ENCODE measurements at places on chromosomes 3 and 15.

- H3K4me3 ChIP-seq = no peak overlapping the region
- H3K27me3 ChIP-seq = peaks cover 14% of the 10 kb centered on the region
- no peak for DNase-seq
- H3K36me3 ChIP-seq = no peaks in the 10 kb centered on the region
These were observed 15.2 kb downstream of the PLA2G4F start for GRCh38 chr15:42141246-42141645.

DNA sequence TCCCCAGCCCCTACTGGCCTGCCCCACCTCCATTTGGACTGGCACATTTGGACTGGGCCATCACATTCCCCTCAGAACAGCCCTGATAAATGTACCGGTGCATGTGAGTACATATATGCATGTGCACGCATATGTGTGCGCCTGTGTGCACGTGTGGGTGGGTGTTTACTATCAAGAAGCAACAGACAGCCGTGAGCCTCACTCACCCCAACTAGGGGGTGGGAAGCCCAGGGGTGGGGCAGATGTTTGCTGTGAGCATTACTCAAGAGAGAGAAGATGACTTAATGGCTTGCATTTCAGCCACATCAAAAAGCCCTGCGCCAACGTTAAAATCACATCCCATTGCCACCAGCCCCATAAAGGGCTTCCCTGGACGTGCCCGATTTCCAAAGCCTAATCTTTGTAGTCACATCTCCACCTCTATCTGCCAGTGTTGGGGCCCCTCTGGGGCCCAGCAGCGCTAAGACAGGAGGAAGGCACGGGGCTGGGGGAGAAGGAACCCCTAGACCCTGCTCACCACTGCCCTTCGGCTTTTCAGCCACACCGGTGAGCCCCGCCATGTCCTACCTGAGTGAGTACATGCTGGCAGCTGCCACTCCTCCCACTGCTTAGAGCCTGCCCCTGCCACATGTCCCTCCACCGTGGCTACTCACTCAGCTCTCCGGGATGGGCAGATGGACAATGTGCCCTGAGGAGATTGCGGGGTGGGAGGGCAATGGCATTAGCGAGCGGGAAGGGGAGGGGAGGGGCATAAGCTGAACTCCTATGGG lies 10.9 kb downstream of the ITIH3 start:
- H3K27me3 ChIP-seq = no peaks in the 10 kb centered on the region
- no peak overlapping the region for H3K4me3 ChIP-seq
- H3K36me3 ChIP-seq = no peaks in the 10 kb centered on the region
- H3K27ac ChIP-seq = no peak overlapping the region
- DNase-seq = no peak

- no peak overlapping the region for H3K4me3 ChIP-seq
- no peak for DNase-seq
- no peaks in the 10 kb centered on the region for H3K27me3 ChIP-seq
- peaks cover 35% of the 10 kb centered on the region for H3K4me1 ChIP-seq
These were observed 525.4 kb downstream of the NAALADL2 start for GRCh38 chr3:175384569-175384968.

GRCh38 chr15:80234883-80235282 lies 17.1 kb downstream of the CTXND1 start:
- DNase-seq = peak; percentile 59
- peaks cover 6% of the 10 kb centered on the region for H3K27me3 ChIP-seq
- no peak overlapping the region for H3K27ac ChIP-seq
- no peaks in the 10 kb centered on the region for H3K36me3 ChIP-seq

DNA sequence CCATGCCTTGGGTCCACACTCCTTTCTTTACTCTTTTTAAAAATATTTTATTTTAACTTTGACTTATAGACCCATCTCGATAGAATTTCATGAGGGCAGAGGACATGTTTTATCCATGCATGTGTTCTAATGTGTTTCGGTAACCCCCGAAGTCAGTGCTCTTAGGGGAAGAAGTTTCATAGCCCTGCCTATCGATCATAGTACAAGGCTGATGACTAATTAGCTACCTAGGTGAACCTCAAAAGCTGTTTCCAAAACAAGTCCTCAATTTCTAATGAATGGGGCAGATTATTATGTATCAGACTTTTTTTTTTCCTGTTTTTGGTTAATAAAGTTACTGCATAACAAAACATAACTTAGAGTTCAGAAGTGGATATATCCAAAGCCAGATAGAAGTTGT lies 82.0 kb downstream of the MBNL1 start:
- H3K4me3 ChIP-seq = no peak overlapping the region
- DNase-seq = no peak
- peaks cover 53% of the 10 kb centered on the region for H3K4me1 ChIP-seq
- H3K36me3 ChIP-seq = peaks cover 8% of the 10 kb centered on the region
- H3K27me3 ChIP-seq = no peaks in the 10 kb centered on the region

- no peak overlapping the region for H3K4me3 ChIP-seq
- H3K27me3 ChIP-seq = no peaks in the 10 kb centered on the region
- no peaks in the 10 kb centered on the region for H3K36me3 ChIP-seq
- DNase-seq = peak; percentile 5
- no peak overlapping the region for H3K27ac ChIP-seq
- H3K4me1 ChIP-seq = 0 out of 2 replicates have a peak, but pooled peaks cover 2% of the 10 kb centered on the region
These were observed 348.2 kb downstream of the NAALADL2 start for GRCh38 chr3:175207361-175207760.

DNA sequence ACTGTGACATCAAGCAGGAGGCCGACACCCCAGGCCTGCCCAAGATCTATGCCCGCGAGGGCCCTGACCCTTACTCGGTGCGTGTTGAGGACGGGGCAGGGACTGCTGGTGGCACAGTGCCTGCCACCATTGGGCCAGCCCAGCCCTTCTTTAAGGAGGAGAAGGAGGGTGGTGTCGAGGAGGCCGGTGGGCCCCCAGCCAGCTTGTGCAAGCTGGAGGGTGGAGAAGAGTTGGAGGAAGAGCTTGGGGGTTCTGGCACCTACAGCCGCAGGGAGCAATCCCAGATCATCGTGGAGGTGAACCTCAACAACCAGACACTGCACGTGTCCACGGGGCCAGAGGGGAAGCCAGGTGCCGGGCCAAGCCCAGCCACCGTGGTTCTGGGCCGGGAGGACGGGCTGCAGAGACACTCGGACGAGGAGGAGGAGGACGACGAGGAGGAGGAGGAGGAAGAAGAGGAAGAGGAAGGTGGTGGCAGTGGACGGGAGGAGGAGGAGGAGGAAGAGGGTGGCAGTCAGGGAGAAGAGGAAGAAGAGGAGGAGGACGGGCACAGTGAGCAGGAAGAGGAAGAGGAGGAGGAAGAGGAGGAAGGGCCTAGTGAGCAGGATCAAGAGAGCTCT lies 5.4 kb downstream of the ZBTB47 start:
- H3K27me3 ChIP-seq = no peaks in the 10 kb centered on the region
- no peaks in the 10 kb centered on the region for H3K36me3 ChIP-seq

DNA sequence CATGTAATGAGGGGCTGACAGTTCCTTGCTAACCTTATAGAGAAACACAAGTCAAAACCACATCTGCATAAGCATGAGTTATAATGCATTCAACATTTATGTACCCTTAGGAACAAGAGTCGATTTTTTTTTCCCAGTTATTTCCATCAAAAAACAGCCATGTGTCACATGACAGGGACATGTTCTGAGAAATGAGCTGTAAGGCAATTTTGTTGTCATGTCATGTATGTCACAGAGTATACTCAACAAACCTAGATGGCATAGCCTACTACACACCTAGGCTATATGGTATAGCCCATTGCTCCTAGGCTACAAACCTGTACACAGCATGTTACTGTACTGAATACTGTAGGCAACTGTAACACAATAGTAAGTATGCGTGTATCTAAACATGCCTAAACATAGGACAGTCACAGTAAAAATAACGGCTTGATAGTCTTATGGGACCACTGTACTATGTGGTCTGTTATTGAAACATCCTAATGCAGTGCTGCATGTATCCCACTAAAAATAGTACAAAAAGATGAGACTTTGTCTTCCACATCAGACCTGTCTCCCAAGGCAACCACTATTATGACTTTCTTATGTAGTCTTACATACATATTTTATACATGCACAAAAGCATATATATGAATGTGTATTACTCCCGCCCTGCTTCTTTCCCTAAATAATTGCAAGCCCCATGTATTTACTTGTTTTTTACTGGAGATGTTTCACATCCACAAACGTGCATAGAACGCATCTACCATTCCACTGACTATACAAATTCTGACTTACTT lies 34.9 kb downstream of the LINS1 start:
- no peaks in the 10 kb centered on the region for H3K4me1 ChIP-seq
- no peaks in the 10 kb centered on the region for H3K27me3 ChIP-seq
- H3K4me3 ChIP-seq = no peak overlapping the region

- no peaks in the 10 kb centered on the region for H3K36me3 ChIP-seq
- H3K4me1 ChIP-seq = no peaks in the 10 kb centered on the region
- no peak overlapping the region for H3K4me3 ChIP-seq
- H3K27me3 ChIP-seq = 0 out of 2 replicates have a peak, but pooled peaks cover 11% of the 10 kb centered on the region
- no peak overlapping the region for H3K27ac ChIP-seq
These were observed 8.0 kb downstream of the GABRR3 start for GRCh38 chr3:98027085-98027446.
